Vagina (tissue), 2 donors: ENCODE measurements at places on chromosomes 16 and 17.

DNA sequence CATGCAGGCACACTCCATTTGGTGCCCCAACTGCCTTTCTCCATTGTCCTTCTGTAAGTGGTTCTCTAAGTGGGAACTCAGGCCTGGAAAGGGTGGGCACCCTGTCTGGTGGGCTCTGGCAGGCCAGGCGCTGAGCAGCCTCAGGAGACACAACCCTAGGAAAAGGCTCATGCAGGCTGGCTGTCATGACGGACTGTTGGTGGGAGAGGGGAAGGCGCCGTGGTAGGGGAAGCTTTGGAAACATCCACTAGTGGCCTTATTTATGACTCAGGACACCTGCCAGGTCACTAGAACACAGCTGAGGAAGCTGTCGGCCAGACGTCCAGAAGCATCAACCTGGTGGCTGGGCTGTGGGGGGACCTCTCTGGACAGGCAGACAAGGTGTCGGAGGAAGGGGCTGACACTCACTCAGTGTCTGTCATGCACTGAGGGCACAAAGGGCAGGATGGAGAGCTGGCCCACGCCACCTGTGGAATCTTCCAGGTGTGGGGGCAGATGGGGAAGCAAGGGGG, 216.0 kb downstream of the SEC14L1 start:
- DNase-seq = no peak

DNA sequence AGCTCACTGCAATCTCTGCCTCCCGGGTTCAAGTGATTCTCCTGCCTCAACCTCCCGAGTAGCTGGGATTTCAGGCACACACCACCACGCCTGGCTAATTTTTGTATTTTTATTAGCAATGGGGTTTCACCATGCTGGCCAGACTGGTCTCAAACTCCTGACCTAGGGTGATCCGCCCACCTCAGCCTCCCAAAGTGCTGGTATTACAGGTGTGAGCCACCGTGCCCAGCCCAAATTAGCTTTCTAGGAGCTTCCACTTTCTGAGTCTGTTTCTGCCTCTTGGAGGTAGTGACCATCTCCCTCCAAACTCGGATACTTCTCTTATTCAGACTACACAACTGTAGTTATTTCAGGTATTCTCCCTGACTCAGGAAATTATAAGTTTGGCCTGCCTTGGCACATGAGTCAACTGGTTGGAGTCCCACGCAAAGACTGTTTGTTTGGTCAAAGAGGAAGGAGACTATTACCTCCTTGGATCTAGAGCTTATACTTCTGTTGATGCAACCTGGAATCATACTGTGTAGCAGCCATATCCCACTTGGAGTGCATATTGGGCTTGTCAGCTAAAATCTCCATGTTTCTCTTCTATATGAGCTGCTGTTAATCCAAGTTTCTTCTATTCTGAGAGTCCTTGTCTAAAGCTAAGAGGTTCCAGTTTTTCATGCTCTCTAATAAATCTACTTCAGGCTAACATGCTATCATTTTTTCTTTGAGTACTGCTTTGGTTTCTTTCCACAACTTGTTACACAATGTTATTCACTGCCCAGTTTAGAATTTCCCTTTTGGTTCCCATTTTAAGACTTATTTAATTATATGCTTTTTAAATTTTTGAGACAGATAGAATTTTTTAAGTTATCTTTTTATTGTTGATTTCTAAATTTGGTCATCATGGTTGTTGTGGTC, 7.5 kb downstream of the IL4R start:
- no peak for DNase-seq

DNA sequence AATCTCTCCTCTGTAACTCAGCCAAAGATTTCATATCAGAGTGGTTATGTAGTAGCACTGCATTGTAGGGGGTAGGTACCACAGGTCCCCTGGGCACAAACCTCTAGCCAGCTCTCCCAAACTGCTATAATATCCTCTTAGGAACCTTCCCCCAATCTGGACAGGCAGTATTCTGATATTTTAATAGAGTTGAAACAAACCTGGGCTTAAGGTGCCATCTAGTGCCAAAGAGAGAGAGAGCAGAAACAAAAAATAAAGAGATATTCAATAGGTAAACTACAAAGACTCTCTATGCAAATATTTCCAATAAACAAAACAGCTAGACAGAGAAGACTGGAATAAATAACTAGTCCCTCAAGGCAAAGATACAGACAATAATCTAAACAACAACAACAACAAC, 1070.0 kb downstream of the CDH11 start:
- DNase-seq = no peak

DNA sequence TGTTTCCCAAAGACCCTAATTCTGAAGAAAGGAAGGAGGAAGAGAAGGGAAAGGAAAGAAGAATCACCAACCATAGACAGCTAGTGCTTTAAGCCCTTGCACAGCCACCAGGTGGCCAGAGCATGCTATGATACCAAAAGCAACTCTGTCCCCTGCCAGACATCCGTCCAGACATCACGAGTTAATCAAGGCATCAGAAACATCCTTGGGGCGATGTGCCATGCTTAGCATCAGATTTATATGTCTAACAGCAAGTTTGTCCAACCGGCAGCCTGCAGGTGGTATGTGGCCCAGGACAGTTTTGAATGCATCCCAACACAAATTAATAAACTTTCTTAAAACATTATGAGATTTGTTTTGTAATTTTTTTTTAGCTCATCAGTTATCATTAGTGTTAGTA, 2.9 kb upstream of the CRYBA1 start:
- DNase-seq = no peak

GRCh38 chr16:47774661-47775060, 313.5 kb downstream of the PHKB start:
- no peak for DNase-seq

- DNase-seq = no peak
These were observed 23.5 kb downstream of the PLCD3 start for GRCh38 chr17:45108595-45109521.

- no peak for DNase-seq
These were observed 16.3 kb downstream of the ANKFY1 start for GRCh38 chr17:4247361-4247970.

DNA sequence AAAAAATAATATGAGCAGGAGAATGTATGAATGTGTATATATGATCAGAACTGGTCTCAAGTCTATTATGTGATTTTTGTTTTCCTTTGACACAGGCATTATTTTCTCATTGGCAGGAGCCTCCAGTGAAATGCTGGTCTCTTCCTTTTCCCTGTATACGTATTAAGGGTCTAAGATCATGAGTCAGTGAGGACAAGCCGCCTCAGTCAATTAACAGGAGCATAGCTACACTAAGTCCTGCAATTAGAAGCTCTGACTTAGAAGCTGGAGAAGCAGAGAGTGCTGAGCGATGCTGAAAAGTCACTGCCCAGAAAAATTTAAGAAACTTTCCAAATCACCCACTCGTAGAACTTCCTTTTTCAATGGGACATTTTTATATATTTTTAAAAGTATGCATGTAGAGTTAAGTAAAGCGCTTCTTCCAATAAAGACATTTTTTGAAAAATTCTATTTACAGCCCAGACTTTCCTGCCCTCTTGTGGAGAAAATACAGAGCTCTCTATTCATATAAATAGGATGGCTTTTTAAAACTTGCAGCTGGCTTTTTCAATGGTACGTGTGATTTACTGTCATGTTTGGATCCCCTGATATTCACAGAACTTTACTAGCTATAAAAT, 70.2 kb upstream of the PSMD7 start:
- DNase-seq = no peak

DNA sequence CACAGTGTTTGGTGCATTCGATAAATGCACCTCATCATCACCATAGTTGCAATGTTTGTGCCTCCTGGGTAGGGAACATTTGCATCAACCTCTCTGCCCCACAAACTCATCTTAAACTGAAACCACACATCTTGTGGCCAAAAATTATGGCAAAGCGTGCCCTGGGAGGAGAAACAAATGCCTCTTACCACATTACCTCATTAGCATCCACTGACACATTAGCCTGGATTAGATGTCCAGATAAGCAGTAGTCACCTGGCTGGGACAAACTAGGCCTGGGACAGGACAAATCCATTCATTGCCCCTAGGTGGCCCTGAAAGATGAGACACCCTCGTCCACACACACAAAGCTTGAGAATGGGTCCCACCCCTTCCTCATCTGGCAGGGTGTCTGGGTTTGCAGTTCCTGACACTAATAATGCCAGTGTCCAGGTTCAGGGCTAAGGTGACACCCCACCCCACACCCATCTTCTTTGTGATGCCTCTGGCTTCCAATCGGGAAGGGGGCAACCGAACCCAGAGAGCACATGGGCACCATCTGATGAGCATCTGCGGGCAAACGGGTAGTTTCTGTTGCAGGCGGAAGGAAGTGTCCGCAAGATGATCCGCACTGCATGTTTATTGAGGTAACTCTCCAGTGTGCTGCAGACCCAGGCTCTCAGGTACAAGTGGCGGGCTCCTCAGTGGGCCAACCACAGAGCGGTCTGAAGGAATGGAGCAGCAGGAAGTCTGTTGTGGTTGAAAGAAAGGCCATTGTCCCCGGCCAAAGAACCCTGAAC, 8.6 kb downstream of the XYLT1 start:
- DNase-seq = no peak

DNA sequence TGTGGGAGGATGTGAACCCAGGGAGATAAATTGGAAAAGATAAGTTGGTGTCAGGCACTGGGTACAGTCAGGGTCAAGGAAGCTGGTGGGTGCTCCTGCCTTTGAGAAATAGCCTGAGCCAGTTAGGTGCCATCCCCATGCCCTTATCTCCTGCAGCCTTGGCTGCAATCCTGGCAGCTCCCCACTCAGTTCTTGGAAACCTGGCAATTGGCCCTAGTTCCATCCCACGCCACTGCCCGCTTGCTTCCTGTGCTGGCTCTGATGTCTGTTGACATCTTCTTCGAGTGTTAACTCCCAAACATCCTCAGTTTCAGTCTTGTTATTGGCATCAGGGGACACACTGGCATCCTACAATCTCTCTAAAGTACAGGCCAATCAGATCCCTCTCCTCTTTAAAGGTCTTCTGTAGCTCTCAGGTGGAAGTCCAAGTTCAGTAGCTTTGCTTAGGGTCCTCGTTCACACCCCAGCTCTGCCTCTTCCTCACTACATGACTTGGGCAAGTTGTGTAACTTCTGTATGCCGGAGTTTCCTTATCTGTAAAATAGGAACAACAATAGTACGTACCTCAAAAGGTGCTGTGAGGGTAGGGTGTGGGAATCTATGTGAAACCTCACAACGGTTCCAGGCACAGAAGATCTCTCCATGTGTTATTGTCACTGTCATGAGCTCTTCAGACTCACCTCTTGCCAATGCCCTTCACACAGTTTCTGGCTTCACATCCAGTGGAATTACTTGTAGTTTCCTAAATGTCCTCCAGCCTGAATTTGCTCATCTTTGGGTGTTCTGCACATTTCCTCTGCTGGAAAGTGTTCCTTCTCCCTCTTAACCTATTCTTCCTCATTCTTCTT, 13.5 kb upstream of the PRKAR1A start:
- DNase-seq = no peak

DNA sequence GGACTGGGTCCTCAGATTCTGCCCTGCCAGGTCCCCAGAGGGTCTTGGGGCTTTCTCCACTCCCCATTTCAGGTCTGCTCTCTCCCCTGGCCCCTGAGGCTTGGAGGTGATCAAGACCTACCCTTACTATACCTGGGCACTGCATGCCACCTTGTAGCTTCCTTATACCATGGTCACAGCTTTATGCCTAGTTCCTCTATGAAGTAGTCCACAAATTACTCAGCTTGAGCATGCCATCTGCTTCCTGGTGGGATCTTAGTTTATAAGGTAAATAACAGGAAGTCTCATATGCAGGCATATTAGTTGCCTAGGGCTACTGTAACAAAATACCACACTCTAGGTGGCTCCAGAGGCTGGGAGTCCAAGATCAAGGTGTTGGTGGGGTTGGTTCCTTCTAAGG, 11.0 kb upstream of the PMFBP1 start:
- no peak for DNase-seq

GRCh38 chr17:33112763-33113162, 121.1 kb downstream of the SPACA3 start:
- no peak for DNase-seq

GRCh38 chr17:33732116-33732515, 439.0 kb upstream of the ASIC2 start:
- no peak for DNase-seq

DNA sequence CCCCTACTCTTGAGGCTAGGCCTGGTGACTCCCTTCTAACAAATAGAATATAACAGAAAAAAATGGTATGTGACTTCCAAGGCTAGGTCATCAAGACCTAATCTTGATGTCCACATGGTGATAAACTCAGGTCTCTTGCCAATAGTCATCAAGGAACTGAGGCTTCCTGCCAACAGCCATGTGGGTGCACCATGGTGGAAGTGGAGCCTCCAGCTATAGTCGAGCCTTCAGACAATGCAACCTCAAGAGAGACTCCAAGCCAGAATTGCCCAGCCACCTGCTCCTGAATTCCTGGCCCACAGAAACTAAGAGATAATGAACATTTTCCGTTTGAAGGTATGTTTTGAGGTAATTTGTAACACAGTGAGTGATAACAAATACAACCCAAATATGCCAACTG, 55.9 kb upstream of the SREBF1 start:
- DNase-seq = no peak

DNA sequence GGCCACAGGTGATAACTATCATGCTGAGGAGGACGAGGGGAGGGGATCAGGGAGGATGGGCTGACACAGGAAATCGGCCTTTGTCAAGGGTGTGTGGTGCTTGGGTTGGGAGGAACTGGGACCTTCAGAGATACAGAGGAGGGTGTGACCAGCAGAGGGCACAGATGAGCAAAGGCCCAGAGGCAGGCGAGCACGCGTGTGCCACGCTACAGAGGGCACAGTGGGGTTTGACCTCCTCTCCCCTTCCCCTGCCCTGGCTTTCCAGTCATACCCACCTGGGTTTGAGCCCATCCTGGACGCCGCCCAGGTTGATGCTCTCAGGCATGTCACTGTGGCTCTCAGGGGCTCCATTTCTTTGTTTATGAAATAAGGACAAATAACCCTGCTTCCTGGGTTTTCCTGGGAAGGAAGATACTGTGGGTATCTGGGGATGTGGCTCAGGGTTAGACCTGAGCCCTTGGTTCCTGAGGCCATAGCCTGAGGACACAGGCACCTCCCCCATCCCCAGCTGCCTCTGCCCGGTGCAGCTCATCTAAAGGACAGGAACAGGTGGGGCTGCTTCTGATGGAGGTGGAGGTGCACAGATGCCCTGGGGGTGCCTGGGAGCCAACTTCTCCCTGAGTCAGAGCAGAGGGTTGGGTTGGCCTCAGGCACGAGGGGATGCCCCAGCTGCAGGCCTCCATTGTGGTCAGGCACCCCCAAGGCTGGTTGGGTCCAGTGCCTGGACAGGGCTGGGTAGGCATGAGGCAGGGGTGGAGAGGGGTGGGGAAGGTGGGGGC, 51.8 kb downstream of the BEAN1 start:
- no peak for DNase-seq

DNA sequence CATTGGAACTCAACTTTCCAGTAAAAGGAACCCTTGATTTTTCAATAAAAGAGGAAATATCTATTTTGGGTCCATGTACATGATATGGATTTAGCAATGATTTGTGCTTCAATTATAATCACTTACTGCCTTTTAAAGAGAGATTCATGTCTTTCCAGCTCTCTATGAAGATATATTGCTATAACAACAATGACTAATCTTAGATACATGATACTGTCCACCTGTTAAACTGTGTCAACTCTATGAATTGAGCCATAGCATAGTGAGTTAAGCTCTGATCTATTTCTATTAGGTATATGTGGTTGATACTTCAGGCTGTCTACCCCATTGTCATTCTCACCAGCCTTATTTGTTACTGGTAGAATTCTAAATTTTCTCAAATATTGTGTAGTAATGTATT, 15.0 kb upstream of the MPHOSPH6 start:
- no peak for DNase-seq

GRCh38 chr17:82974136-82974952, 105.1 kb upstream of the METRNL start:
- peak; percentile 58 for DNase-seq
